ENCODE measurements at places on chromosomes 2 and 18. TPM values are rescaled to one million over a fixed set of nuclear protein-coding genes. Genes with fewer than 3 reads are reported as not detected.

GRCh38 chr18:8844721-8845148, 139.4 kb downstream of the MTCL1 start:
- peak; percentile 56 for DNase-seq

Gene SYT4
- polyA plus RNA-seq = 0.44 TPM

- no peak for DNase-seq
Measured at GRCh38 chr2:101574622-101575021, 99.7 kb upstream of the RFX8 start.

GRCh38 chr2:176967911-176968450, 244.6 kb upstream of the HNRNPA3 start:
- DNase-seq = no peak

- no peak for DNase-seq
Measured at GRCh38 chr2:237181844-237182243, 96.2 kb downstream of the COPS8 start.

Gene RUFY4
- polyA plus RNA-seq = not detected

DNA sequence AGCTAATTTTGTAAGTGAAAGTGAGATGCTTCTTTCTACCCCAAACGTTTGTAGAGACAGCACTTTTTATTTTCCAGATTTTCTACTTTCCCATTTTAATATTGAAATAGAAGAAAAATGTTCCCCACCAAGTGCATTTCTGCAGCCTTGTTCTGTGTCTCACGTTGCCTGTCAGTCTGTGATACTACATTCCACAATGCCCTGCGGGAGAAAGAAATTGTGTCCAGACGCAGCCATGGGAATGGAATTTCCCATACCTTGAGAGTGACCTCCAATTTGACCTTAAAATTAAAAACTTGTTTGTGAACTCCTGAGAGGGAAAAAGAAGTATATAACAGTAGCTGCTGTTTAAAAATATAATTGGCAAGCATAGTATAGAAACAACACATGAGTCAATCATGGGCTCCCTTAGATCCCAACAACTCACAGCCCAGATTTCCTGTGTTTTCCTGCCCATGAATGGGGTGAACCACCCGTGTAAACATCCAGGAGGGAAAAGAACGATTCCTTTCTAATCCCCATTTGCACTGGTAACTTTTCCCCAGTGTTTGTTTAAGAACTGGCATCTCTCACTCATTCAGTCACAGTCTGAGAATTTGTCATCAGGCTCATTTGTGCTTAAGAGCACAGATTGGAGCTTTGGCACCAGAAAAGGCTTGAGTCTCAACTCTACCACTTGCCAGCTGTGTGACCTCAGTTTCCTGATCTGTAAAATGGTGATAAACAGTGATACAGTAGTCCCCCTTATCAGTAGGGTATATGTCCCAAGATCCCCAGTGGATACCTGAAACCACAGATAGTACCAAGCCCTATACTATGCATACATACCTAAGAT, 166.1 kb upstream of the ZNF521 start:
- no peak for DNase-seq

DNA sequence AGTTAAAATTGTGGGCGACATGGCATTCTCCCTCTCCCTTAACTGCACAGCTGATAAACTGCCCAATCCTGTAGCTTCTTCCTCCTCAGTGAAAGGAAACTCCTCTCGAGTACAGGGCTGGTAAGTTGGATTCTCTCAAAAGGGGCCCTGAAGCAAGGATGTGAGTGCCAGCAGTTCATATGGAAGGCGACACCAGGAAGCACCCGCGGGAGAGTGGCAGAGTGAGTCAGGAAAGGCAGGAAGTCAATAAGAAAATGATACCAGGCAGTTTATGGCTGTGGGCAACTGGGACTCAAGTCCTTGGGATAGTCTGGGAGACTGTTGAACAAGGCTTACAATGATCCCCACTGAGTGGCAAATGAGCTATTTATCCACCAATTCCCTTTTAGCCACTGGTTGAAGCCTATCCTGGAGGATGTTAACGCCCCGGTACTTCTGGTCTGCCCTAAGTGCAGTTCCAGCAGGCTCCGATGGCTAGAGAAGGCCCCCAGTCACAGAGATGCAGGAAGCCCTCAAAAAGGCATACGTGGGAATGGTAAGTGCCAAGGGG, 34.8 kb downstream of the ABHD3 start:
- no peak for DNase-seq

- DNase-seq = no peak
Measured at GRCh38 chr2:75549401-75550253, 11.1 kb downstream of the EVA1A start.

Gene GAREM2
- polyA plus RNA-seq = 1.5 TPM

Gene IL1RL2
- polyA plus RNA-seq = 0.05 TPM

GRCh38 chr2:75607988-75608683, 38.4 kb upstream of the MRPL19 start:
- DNase-seq = no peak

DNA sequence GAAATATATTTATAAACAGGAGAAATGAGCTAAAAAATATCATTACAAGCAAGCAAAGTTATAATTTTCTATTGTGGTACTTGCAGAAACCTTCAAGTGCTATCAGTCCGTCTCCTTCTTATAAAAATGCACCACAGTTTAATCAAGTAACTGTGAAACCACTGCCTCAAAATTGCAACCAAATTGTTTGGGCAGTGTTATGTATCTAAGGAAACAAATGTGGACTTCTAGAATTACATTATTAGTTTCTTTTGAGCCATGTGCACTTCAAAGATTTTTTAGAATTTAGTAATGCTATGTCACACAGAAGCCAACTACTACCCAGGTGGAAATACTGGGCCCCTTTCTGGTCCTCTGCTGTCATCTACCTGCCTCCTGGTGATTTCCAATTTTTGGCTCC, 495.6 kb downstream of the NYAP2 start:
- no peak for DNase-seq

DNA sequence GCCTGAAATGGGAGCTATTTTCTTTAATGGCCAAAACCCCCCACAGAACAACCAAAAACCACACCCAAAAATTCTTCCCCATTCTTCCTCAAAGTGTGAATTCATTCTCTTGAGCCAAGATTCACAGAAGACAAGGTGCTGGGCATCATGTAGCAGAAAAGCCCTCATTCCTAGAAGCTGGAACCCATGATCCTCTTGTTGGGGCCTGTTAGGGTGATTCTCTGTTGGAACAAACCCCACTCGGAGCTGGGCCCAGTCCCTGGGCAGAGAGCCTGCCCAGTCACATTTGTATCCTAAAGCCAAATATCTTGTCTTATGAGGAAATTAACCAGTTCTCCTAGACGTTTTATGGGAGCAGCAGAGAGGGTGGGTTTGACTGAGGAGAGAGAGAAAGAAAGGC, 22.8 kb upstream of the VPS4B start:
- no peak for DNase-seq

Gene TDRD15
- polyA plus RNA-seq = not detected

- no peak for DNase-seq
Measured at GRCh38 chr2:157413326-157414035, 30.4 kb downstream of the CYTIP start.

Gene LYPD1
- 4.3 TPM for polyA plus RNA-seq

- no peak for DNase-seq
Measured at GRCh38 chr2:120254178-120254577, 1.5 kb downstream of the RALB start.

DNA sequence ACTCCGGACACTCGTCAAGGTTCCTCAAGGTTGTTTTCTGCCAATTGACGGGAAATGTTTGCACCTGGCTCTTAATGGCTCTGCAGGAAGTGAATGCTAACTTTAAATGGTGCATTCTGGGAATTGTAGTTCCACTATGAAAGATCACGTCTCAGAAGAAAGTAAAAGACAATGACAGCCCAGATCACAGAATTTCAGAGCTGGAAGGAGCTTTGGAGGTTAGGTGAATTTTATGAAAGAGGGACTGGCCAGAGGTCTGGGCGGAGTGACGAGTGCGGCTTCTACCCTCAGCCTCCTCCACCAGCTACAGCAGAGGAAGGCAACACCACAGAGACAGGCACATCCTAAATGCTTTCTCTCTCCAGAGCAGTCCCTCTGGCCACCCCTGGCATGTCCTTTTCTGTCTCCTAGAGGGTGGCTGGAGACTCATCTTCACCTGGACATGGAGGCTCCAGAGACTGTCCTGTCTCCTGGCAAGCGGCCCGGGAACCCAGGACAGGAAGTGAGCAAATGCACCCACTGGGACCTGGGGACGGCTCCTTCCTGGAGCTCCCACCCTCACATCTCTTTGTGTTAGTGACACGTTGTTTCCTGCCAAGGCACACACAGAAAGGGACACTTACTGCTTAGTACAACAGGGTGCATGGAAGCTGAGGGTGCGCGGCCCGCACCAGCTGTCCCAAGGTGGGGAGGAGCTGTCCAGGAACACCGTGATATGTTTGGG, 19.4 kb downstream of the THAP4 start:
- peak; percentile 45 for DNase-seq

Gene ADGRF3
- 0.10 TPM for polyA plus RNA-seq

GRCh38 chr2:43897492-43897891, 58.7 kb downstream of the ABCG8 start:
- DNase-seq = no peak

- no peak for DNase-seq
Measured at GRCh38 chr2:184923751-184924150, 325.4 kb downstream of the ZNF804A start.

Data from SK-N-SH (cell line).